ENCODE measurements at places on chromosomes 3 and 15. TPM values are rescaled to one million over a fixed set of nuclear protein-coding genes. Genes with fewer than 3 reads are reported as not detected.

POLR2M gene
- 63.5 TPM for total RNA-seq

CD86 gene
- 7.3 TPM for total RNA-seq

AADACL2 gene
- total RNA-seq, result 0.16 TPM

ESYT3 gene
- total RNA-seq, result 2.3 TPM

CTXN2 gene
- not detected for total RNA-seq

CHRNA7 gene
- 4.8 TPM for total RNA-seq

DNA sequence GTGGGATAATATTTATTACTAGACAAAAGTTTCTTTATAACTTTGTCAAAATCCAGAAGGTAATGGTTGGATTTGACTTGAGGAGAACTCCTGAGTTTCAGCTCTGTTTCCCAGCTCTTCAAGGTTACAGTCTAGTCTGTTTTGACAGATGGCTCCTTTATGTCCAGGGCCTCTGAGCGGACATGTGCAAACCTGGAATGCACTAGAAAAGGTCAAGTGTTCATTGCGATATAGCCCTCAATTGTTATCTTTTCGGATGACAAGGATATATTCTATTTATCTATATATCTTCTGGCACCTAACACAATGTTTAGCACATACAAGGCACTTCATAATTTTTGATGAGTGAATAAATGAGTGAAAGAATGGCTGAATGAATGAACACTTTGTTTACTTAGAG, 513.2 kb upstream of the GOLIM4 start:
- no peak for DNase-seq

GRCh38 chr15:46131876-46132275, 497.0 kb downstream of the SQOR start:
- DNase-seq, result no peak

- no peak for DNase-seq
Measured at GRCh38 chr3:132033471-132033870, 1.3 kb downstream of the CPNE4 start.

- no peak for DNase-seq
Measured at GRCh38 chr3:155629056-155629455, 115.8 kb downstream of the PLCH1 start.

- DNase-seq, result no peak
Measured at GRCh38 chr3:2247831-2248230, 149.2 kb downstream of the CNTN4 start.

DNA sequence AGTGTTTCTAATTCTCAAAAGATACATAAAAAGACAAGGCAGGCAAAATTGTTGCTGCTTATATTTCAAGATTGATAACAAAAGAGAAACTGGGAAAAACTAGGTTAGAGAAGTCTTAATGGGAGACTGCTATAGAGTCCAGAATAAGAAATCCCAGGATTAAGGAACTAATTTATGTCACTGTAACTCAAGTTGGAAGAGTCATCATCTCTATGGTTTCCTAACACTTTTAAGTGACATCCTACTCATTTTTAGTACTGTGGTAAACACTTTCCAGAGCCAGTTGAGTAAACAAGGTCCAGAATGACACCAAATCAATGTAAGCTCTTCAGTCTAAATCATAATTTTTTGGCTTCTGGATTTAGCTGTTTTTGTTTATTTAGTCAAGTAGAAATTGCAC, 8.0 kb downstream of the CLDN16 start:
- DNase-seq, result no peak
